GM04504 (cell line): ENCODE measurements at places on chromosomes 5 and 9.
A peak's percentile ranks its signal among the peaks of the same experiment; 100 is the strongest.

GRCh38 chr5:126763371-126763770 lies 13.6 kb upstream of the LMNB1 start:
- DNase-seq: no peak

- DNase-seq: no peak
Measured at GRCh38 chr5:149829954-149830353, 99.8 kb downstream of the PPARGC1B start.

DNA sequence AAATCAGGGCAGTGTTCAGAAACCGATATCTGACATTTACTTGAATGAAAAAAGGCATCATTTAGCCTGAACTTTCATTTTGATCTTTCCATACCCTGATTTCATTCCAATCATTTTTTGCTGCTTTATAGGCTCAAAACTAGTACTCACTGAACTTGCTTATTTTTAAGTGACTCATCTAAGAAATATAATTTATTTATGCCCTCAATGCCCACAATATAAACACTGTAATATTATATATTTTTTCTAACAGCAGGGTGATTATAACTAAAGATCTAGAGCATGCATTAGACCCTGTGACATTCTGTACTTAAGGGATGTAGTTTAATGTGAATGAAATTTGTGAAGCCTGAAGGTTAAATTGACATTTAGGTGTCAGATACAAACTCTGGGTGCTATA lies 446.1 kb upstream of the CDH10 start:
- no peak for DNase-seq

- DNase-seq: no peak
Measured at GRCh38 chr5:107610798-107611197, 59.9 kb downstream of the EFNA5 start.

DNA sequence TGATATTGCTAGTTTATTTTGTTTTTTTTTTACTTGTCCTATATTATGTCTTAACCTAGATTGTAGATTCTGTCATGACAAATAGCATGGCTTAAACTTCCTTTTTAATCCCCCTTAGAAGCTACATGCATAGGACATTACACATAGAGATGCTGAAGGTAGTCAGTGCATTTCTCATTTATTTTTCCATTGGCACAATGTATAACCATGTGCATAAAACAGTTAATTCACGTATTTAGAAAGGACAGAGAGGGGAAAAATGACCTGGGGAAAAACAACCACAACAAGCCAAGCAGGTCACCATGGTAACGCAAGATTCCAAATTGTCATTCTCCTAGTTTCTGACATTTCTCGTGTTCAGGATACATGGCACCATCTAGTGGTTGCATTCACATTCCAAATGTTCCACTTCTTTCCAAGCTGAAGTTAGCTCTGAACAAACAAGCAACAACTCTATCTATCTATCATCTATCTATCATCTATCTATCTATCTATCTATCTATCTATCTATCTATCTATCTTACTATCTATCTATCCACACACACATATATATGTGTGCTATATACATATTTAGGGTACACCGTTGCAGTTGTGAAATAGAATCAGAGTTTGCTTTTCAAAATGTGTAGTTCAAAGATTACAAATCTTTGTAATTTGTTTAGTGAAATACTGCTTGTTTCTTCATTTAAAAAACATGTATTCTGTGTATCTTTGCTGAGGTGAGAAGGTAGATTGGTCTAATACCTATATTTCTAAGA lies 487.2 kb upstream of the ST8SIA4 start:
- peak; percentile 23 for DNase-seq

- no peak for DNase-seq
Measured at GRCh38 chr9:68951879-68952659, 61.8 kb downstream of the PRKACG start.

DNA sequence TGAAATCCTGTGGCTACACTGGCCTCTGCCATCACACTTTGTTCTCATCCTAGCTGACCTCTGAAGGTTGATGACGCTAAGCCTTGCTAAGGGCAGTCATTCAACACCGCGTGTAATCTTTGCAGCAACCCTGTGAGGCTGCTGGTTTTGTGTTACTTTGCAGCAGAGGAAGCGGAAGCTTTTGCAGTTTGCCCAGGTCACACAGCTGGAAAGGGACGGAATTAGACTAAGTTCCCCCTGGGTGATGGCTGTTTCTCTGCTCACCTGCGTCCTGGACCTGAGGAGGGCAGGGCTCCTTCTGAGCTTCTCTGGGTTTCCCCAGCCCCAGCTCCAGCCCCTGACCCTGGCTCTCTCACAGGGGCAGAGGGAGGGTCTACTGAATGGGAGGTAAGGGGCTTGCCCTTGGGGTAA lies 7.3 kb upstream of the SLC25A51 start:
- no peak for DNase-seq

- no peak for DNase-seq
Measured at GRCh38 chr9:94979904-94980507, 253.5 kb downstream of the AOPEP start.

DNA sequence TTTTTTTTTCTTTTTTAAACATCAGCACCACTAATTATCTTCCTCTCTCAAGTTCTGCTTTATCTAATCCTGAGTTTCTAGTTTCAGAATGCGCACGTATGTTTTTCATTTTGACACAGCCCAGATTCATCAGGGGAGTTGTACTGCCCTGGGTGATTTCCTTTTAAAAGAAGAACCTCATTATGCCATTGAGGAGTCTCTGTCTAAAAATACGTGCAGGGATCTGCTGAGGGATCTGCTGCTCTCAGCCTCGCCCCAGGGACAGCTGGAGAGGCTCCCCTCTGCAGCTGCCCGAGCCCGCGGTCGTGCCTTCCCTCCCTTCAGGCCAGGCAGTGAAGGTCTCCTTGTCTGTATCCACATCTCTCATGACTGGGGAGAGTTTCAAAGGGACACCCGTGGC lies 273.1 kb downstream of the ARHGEF28 start:
- DNase-seq: no peak

DNA sequence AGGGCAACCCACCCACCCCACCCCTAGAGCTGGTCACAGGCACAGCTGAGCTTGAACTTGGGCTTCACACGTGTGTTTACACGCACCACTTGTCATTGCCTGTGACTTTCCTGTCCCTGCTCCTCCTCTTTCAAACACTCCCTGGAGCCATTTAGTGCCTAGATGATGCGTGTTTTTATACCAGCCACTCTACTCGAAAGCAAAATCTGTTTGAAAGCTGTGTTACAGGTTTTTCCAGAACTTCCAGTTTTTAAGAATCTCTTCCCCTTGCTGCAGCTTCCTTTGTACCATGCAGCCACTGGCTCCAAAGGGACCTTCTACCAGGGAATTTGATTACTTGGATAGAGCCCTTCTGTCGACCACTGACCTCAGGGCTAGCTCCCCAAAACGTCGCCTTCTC lies 78.8 kb upstream of the SPRY4 start:
- no peak for DNase-seq

DNA sequence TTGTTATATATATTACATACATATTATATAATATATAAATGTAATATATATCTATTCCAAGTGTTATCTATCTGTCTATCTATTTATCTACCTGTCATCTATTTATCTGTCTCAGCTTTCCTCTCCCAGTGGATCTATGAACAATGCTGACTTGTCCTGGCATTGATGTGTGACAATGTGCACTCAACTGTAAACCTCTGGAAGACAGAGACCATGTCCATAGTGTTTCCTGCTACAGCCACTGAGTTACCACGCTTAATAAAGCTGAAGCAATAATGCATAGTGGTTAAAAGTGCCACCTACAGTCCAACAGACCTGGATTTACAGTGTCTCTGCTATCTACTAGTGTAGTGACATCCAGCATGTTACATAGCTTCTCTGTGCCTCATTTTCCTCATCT lies 57.2 kb upstream of the TMED7 start:
- no peak for DNase-seq

GRCh38 chr5:14101922-14102321 lies 41.2 kb upstream of the TRIO start:
- no peak for DNase-seq

- DNase-seq: no peak
Measured at GRCh38 chr9:38467404-38467803, 43.1 kb upstream of the IGFBPL1 start.

GRCh38 chr9:88391236-88391635 lies 3.0 kb downstream of the SPIN1 start:
- DNase-seq: no peak

DNA sequence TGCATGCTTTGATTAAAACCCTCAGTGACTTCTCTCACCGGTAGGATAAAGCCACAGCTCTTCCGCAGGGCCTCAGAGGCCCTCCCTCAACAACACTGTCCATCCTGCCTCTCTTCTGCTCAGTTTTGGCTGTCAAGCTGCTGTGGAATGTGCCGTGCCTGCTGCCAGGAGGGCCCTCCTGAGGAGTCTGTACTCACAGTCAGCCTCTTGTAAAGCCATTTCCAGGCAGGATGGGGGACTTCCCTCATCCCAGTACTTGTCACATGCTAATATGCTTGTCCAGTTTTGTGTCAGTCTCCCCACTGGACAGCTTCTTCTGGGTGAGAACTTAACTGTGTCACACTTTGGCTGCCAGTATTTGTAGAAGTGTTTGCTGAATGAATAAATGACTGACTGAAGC lies 13.9 kb upstream of the DDX41 start:
- DNase-seq: no peak

DNA sequence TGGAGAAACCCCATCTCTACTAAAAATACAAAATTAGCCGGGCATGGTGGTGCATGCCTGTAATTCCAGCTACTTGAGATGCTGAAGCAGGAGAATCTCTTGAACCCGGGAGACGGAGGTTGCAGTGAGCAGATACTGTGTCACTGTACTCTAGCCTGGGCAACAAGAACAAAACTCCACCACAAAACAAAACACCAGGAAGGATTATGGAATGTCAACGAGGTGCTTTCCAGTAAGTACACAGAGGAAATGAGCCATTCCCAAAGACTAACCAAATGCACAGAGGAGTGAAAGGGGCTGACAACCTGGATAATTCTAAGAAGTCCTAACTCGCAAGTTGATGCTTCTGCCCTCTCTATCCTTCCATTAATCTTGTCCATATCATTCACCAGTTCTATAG lies 126.1 kb upstream of the RETREG1 start:
- no peak for DNase-seq

DNA sequence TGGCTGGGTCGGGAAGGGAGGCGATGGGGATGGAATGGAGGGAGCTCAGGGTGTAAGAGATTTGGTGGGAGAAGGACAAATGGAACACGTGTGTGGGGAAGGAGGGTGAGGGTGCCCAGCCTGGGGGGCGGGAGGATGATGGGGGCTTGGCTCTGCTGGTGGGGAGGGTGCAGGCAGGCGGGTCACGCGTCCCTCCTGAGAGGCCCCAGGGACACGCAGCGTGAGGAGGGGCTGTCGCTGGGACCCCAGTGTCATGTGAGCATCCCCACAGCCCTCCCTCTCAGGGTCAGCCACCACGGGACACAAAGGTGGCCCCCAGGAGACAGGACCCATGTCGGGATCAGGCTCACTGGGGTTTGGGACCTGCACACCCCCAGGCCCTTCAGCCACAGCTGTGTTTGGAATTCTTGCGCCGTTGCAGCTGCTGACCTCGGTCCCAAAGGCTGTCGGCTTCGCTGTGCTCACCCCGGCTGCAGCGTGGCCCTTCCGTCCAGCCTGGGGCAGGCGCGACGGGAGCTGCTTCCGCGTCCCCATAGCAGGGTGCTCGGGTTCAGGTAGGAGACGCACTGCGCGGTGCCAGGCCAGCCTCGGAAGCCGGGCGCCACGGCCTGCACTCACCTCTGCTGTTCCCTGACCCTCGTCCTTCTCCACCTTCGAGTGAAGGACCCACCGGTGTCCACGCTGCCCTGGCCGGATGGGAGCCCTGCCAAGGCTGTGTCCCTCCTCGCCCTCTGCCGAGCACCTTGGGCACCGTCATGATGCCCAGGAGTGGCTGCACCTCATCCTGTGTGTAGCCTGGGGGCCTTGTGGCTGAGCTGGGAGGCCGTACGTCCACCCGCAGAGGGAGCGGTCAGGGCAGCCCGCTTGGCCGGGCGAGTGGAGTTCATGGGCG lies 5.4 kb downstream of the SLC6A19 start:
- no peak for DNase-seq

DNA sequence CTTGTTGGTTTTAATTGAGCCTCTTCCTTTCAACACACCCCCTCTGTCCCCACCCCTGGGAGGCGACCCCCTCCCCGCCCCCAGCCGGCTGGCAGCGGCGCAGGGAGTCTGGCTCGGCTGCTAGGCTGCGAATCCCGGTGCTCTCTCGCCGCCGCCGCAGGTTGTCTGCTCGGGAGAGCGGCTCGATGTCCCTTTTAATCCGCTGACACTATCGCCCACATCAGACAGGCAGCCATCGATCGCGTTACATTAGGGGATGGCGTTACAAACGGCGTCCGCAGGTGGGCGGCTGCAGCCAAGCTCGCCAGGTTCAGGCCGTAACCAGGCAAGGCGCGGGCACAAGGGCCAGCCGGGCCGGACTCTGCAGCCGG lies 1.3 kb downstream of the NR2F1-AS1 start:
- DNase-seq: no peak

DNA sequence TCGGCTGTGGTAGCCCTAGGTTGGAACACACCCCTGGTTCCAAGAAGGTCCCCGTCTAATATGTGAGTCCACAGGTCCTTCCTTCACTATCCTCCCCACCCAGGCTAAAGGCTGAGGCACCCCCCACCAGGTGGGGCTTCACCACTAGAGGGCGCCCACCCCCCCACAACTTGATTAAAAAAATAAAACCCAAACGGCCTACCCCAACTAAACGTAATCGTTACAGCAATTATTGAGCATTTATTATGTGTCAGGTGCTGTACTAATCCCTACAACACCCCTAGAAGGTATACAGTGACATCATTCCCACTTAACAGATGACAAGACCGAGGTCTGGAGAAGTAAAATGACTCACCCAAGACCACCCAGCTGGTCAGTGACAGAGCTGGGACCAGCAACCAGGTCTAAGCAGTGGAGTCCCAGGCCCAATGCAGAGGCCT lies 65.0 kb downstream of the FGF18 start:
- peak; percentile 7 for DNase-seq

DNA sequence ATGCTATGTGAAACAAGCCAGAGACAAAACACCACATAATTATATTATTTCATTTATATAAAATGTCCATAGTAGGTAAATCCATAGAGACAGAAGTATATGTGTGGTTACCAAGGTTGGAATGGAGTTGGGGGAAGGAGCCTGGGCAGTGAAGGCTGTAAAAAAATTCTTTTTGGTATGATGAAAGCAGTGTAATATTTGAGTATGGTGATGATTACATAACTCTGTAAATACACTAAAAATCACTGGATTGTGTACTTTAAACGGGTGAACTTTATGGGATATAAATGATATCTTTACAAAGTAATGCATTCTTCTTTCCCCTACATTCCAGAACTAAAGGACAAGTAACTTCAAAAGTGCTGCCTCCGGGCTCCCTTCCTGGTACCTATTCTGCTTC lies 155.8 kb downstream of the SH3GL2 start:
- no peak for DNase-seq

GRCh38 chr5:151642472-151643140 lies 44.1 kb downstream of the SPARC start:
- DNase-seq: no peak

- DNase-seq: no peak
Measured at GRCh38 chr9:122930541-122931225, 629 bp downstream of the ZBTB26 start.

GRCh38 chr5:138824924-138825863 lies 49.9 kb downstream of the LRRTM2 start:
- DNase-seq: no peak

- no peak for DNase-seq
Measured at GRCh38 chr5:1280177-1281037, 14.5 kb downstream of the TERT start.
